ENCODE measurements at places on chromosomes 1 and 21.

DNA sequence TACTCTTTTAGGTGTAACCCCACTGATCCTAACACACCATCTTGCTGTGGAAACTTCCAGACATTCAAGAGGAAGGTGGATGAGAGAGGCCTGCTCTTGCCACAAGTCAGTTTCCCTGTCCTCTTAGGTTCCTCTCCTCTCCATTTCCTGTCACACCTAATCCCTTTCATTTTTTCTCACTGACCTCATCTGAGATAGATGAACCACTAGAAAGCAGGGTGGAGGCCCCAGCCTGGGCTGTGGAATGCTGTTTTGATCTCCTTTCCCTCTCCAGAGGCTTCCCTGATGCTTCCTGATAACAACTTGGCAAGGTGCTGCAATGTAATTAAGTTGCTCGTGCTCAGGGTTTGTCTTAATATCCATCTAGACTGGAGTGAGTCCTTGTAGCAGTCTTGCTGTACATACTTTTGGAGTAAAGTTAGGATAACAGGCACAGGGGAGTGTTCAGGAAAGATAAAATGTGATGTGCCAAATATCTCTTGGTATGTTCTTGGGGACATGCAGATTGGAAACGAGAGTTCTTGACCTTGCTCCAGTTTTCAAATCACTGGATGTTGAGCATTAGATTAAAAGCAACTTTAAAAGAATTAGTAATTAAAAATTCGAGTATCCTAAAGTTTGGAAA is 11.2 kb downstream of the LRRC42 start:
- DNase-seq: no peak

GRCh38 chr1:91684481-91685196 is 184.0 kb downstream of the CDC7 start:
- DNase-seq: no peak

GRCh38 chr1:230568008-230568407 is 74.3 kb upstream of the COG2 start:
- no peak for DNase-seq

DNA sequence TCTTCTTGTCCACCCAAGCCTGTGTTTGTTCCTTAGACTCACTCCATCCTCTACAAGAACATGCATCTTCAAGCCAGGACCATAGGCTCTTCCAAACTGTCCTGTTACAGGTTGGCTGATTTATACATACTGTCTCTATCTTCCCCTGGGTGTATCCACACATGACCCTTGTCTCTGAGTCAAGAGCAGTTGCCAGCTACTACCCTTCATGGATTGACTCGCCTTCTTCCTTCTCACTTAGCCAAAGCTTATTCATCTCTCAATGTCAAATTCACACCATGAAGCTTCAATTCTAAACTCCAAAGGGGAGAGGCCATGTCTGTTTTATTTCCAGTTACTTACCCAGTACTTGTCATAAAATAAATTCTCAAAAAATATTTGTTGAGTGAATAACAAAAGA is 64.1 kb upstream of the CACHD1 start:
- no peak for DNase-seq

DNA sequence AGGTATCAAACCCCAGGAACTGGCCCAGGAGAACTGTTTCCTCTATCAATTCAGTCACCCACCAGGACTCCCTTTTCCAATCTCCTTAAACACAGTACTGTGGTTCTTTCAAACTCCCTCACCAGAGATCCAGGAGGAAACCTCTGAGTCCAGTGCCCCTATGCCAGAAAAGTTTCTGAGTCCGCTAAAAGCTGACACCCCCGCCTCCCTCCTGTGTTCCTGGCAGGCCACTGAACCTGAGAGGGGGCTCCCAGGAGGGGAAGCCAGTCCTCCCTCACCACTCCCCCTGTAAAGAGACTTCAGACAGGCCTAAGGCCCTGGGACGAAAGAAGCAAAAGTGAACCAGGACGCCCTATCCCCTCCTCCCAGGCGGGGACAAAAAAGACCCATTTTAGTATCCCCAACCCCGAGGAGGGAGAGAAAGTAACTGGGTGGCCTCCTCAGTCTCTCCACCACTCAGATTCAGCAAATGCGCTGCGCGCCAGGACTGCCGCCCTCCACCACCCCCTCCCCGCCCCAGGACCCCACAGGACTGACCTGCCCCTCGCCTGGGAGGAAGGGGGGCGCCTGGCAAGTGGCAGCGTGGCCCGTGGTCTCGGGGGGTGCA is 624 bp downstream of the SLC41A1 start:
- no peak for DNase-seq

DNA sequence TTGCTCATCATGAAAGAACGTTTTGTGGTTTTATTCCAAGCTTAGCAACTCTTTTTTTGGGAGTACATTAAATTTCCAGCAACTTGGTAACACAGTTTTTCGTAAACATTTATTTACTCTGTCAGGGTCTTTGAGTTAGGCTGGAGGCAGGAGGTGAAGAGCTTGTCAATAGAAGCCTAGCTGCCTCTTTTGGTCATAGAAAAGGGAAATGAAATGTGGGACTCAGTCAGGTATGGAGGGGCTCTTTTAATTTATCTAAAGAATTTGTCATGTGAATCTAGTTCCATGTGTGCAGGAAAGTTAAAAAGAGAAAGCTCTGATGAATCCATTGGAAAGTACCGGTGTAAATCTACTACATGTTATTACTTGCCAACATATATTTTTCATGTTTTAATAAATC is 45.9 kb upstream of the PRMT6 start:
- DNase-seq: no peak

- DNase-seq: no peak
These were observed 3.1 kb downstream of the CHML start for GRCh38 chr1:241637046-241637590.

- DNase-seq: no peak
These were observed 39.1 kb downstream of the CLSTN1 start for GRCh38 chr1:9784508-9785133.

DNA sequence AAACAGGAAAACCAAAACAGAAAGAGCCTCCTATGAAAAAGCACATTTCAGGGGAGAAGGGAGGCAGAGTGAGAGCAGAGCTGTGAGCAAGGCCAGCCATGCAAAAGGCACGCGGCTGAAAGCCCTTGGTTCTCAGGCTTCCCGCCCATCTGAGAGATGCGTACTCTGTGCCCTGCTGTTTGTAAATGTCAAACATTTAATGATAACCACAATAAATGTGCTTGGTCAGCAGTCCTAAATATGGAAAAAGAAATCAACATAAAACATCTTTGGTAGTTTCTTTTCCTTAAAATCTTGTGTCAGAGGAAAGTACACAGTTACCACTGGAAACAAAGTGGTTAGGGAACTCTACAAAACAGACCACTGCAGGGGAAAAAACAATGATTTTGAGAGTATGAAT is 283.1 kb downstream of the DSCAM start:
- no peak for DNase-seq

DNA sequence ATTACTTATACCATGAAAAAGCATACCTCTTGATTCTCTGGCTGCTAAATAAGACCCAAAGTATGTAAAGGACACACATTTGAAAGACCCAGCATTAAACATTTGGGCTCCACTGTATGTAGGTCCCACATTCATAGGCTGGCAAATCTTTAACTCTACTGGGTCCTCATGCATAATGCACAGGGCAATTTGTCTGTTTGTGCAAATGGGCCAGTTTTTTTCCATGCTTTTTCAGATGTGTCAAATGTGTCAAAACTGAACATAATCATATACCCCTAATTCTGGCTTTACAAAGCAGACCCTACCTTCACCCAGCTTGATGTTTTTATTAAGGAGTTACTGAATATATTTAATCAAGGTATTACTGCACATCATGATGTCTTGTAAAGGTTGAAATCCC is 63.7 kb downstream of the RERE start:
- DNase-seq: no peak

- peak; percentile 69 for DNase-seq
These were observed 522 bp downstream of the TMEM59 start for GRCh38 chr1:54052431-54052933.

GRCh38 chr1:233368106-233368788 is 40.7 kb downstream of the MAP3K21 start:
- DNase-seq: no peak

DNA sequence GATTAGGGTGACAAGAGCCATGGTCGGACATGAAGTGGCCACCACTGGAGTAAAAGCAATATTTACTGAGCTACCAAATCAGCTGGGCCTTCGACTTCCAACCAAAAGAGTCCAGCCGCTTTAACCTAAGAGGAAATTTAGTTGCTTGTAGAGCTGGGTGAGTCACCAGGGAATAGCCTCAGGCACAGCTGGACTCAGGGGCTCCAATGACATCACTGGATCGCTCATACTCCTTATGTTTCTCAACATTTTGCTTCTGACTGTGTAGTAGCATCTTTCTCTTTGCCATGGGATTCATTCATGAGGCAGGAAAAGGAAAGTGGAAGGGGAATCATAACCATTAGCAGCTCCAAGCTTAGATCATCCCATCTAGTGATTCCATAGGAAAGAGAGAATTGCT is 664.4 kb downstream of the MATN1 start:
- DNase-seq: no peak

DNA sequence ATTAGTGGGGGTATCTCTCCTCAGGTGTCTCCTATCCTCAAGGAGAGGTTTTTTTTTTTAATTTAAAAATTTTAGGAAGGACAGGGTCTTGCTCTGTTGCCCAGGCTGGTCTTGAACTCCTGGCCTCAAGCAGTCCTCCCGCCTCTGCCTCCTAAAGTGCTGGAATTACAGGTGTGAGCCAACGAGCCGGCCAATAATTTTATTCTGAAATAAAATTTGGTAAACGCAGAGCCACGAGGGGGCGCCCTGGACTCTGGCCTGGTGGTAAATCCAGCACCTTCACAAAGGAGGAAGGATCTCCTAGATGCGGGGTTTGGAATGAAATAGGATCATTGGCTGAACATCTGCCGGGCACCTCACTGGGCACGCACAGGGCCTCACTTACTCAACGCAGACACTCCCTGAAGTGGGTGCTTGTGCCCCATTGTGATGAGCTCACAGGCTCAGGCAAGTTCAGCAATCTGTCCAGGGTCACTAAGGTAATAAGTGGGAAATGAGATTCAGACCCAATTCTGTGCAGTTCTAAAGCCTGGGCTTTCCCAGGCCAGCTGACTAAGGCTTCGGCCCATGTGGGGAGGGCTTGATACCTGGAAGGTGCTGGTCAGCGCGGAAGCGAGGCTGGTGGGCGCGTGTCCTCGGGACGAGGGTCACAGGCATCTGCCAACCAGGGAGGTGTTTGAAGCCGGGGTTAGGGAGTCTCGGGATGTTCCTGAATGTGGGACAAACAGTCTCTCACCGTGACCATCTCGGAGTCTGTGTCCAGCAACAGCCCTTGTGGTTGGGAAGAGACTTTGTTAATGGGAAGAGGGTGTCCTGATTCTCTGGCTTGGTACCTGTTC is 32.7 kb upstream of the ETV3 start:
- DNase-seq: no peak

DNA sequence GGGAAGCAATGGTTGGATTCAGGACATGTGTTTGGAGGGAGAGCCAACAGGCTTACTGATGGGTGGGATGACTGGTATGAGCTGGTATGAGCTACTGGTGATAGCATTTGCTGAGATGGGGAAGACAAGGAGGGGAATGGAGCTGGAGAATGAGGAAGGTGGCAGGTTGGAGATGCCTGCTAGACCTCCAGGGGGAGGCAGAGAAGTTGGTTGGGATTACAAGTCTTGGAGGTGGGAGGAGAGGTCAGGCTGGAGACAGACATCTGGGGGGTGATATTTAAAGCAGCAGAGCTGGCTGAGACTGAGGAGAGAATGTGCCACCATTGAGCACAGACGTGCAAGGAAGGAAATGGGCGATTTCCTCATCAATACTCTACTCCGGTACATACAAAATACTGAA is 31.8 kb upstream of the ENO1 start:
- DNase-seq: no peak

- no peak for DNase-seq
These were observed 117.3 kb downstream of the MAB21L3 start for GRCh38 chr1:116228511-116228910.

- no peak for DNase-seq
These were observed 43.9 kb downstream of the HSPG2 start for GRCh38 chr1:21893046-21893805.

DNA sequence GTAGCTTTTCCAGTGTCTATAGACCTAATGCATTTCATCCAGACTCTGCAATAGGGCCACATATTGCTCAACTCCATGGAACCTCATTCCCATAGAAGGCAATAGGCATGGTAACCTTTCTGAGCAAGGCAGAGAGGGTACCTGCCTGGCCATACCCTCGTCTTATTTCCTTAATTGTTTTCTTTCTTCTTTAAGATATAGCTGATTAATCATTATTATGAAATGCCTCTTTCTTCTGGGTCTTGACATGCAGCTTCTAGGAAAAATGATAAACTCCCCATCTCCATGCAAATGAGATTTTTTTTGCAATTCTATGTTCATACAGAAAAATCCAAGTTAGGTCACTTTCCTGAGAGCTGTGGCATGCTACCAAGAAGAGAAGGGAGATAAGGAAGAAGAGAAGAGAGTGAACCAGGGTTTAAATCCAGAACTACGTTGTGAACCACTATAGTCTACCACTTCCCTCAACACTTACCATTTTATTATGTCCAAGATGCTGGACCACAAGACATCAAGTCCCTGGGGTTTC is 33.0 kb upstream of the IL20 start:
- no peak for DNase-seq

GRCh38 chr21:45228656-45229240 is 58.9 kb downstream of the POFUT2 start:
- DNase-seq: no peak

- DNase-seq: no peak
These were observed 12.9 kb upstream of the TNN start for GRCh38 chr1:175054736-175055135.

GRCh38 chr1:184425449-184426277 is 38.8 kb downstream of the C1orf21 start:
- DNase-seq: no peak

GRCh38 chr21:24424776-24425175 is 1182.5 kb downstream of the MRPL39 start:
- DNase-seq: no peak
